ENCODE measurements at places on chromosomes 12 and 14. TPM values are rescaled to one million over a fixed set of nuclear protein-coding genes. Genes with fewer than 3 reads are reported as not detected.

GLT1D1 gene
- total RNA-seq, result not detected

HAL gene
- total RNA-seq, result 0.29 TPM

AGAP2 gene
- 0.13 TPM for total RNA-seq

HOXC12 gene
- not detected for total RNA-seq

PRB2 gene
- not detected for total RNA-seq

LYSET gene
- total RNA-seq, result 34.7 TPM

CPNE6 gene
- total RNA-seq, result 0.16 TPM

FZD10 gene
- total RNA-seq, result not detected

SALL2 gene
- 1.0 TPM for total RNA-seq

AHNAK2 gene
- 231 TPM for total RNA-seq

HHIPL1 gene
- 0.16 TPM for total RNA-seq

KCNA5 gene
- total RNA-seq, result not detected

OR6C2 gene
- total RNA-seq, result not detected

LALBA gene
- total RNA-seq, result not detected

TMTC1 gene
- 0.05 TPM for total RNA-seq

C12orf50 gene
- not detected for total RNA-seq

OTUB2 gene
- total RNA-seq, result 3.7 TPM

CACNA1C gene
- 0.03 TPM for total RNA-seq

TCTN2 gene
- total RNA-seq, result 13.6 TPM

NCKAP5L gene
- 7.7 TPM for total RNA-seq

CYP27B1 gene
- total RNA-seq, result 1.7 TPM

DENND5B gene
- total RNA-seq, result 13.2 TPM

PTPRR gene
- total RNA-seq, result 0.30 TPM

ACOT4 gene
- 2.5 TPM for total RNA-seq

COCH gene
- total RNA-seq, result 27.1 TPM

SIX6 gene
- not detected for total RNA-seq

RASAL1 gene
- 0.30 TPM for total RNA-seq

MYBPC1 gene
- not detected for total RNA-seq

SFSWAP gene
- total RNA-seq, result 28.6 TPM

ADSS1 gene
- 6.4 TPM for total RNA-seq

GLIPR1L1 gene
- total RNA-seq, result not detected

DCAF5 gene
- total RNA-seq, result 18.6 TPM

All from A549 treated with GW870086 at 1 μM for 4 hours (cell line).